ENCODE measurements at places on chromosomes 1 and 21.
A peak's percentile ranks its signal among the peaks of the same experiment; 100 is the strongest.

GRCh38 chr1:89610457-89611011 is 22.4 kb upstream of the LRRC8C start:
- DNase-seq, result no peak

DNA sequence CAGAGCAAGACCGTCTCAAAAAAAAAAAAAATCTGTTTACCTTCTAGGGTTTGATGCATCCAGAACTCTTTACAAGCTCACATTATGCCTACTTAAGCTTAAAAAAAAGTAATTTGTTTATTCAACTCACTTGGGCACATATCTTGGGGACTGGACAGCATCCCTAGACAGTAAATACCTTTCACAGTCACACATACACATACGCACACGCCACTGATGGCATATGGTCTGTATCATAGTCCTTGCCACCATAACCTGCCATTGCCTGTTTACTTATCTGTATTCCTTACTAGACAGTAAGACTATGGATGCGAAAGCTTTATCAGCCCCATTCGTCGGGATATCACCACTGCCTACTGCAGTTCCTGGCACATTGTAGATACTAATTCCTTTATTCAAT is 446.3 kb upstream of the RGS18 start:
- no peak for DNase-seq

- no peak for DNase-seq
These were observed 57.5 kb upstream of the EPS8L3 start for GRCh38 chr1:109821221-109821669.

DNA sequence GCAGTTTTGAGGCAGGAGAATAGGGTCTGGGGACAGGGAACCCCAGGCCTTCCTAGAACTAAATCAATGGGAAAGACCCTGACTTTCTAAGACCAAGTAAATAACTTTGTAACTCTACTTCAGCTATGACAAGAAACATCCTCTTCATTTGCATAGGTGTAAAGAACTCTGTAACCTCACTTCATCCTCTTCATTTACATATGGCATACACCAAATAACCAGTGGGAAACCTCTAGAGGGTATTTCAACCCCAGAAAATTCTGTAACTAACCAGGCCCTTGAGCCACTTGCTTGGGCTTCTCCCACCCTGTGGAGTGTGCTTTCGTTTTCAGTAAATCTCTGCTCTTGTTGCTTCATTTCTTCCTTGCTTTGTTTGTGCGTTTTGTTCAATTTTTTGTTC is 495.6 kb downstream of the SIPA1L2 start:
- DNase-seq, result no peak

DNA sequence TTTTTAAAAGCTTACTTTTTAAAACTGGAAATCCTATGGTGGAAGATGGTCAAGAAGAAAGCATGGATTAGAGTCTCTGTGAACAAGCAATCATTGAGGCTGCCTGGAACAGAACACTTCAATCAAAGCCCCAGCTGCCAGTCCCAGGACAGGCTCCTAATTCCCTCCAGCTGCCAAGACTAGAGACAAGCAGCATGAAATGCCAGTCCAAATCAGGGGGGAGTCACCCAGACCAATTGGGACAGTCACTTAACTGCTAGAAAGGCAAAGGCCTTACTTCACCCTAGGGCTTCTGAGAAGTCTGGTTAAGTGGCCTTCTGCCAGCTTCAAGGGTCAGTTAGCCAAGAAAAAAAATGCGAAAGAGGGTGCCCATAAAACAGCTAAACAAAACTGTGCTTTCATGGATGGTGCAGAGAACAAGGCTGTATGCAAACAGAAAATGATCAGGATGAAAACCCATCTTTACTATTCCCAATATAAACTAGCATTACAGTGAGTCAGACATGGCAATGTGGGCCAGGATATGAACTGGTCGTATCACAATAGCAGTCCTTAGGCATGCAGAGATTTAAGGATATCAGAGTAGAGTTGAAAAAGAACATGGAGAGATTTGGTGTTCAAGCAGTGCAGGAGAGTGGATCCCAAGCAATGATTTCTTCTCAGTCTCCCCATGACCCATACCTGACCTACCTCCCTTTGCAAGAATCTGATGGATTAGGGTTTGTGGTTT is 31.0 kb upstream of the MAN1A2 start:
- DNase-seq, result no peak

GRCh38 chr1:190476806-190477205 is 858 bp downstream of the BRINP3 start:
- no peak for DNase-seq

GRCh38 chr1:221149111-221149510 is 269.9 kb downstream of the HLX start:
- no peak for DNase-seq

GRCh38 chr1:242178924-242179708 is 180.2 kb upstream of the MAP1LC3C start:
- DNase-seq, result no peak

- DNase-seq, result no peak
These were observed 37.8 kb downstream of the SPEN start for GRCh38 chr1:15885269-15885668.

- DNase-seq, result no peak
These were observed 17.7 kb downstream of the CRYZ start for GRCh38 chr1:74715236-74715502.

GRCh38 chr21:31673321-31673912 is 13.9 kb downstream of the SOD1 start:
- DNase-seq, result no peak

DNA sequence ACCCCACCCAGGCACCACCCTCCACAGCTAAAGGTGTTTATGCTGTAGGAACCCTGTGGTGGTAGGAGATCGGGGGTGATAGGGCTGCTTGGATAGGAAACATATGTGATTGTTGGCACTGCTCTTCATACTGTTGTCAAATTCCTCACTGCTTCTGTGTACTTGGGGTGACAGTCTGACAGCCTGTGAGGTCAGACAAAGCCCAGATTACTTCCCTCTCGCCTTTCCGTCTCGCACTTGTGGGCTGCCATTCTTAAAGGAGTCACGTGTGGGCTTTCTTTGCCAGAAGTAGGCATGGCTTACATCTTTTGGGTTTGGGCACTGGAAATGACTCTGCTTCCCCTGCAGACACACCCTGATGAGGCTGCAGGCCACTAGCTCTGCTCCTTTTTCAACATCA is 363.8 kb downstream of the DISC1 start:
- no peak for DNase-seq

DNA sequence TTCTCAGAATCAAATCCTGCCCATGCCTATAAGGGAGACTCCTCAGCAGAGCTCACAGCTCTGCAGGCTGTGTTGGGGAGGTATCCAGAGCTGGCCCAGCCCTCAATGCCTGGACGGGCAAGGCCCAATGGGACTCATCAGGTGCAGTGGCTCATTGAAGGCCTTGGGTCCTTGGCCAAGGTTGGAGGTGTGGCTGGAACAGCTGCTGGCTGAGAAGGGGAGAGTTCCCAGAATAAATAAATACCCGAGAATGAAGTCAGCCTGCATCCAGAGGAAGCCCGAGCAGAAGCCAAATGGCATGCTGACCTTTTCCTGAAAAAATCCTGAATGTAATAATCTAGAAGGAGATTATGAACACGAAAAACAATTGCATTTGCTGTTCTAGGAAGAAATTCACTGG is 25.2 kb upstream of the IKBKE start:
- peak; percentile 60 for DNase-seq

- no peak for DNase-seq
These were observed 26.8 kb downstream of the GORAB start for GRCh38 chr1:170558731-170559130.

GRCh38 chr1:155085504-155086127 is 7.0 kb downstream of the EFNA3 start:
- no peak for DNase-seq

DNA sequence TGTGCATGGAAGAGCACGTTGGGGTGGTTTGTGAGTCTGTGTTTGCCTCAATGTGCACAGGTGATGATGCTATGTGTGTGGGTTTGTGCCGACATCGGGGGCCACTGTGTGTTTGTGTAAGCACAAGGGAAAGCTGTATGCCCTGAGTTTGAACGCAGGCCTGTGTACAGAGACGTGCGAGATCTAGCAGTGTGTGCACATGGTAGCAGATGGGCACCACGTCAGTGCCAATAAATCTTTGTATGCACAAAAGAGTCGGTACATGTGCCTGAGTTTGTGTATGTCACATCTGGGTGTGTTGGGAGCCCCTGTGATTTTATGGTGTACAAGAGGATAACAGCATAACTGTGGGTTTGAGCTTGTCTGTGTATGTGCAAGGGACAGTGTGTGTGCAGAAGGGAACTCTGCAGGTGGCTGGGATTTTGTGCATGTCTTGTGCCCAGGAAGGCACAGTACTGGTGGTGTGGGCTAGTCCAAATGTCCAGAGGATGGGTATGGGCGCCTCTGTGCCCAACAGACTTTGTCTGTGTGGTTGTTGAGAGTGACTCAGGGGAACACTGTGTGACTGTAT is 32.0 kb upstream of the WASF2 start:
- peak; percentile 56 for DNase-seq

- no peak for DNase-seq
These were observed 31.7 kb downstream of the SKI start for GRCh38 chr1:2259668-2260402.

- DNase-seq, result no peak
These were observed 392.7 kb downstream of the NPHP4 start for GRCh38 chr1:5599541-5599940.

- DNase-seq, result no peak
These were observed 444.9 kb upstream of the PKN2 start for GRCh38 chr1:88239205-88239604.

- no peak for DNase-seq
These were observed 7.9 kb downstream of the CRABP2 start for GRCh38 chr1:156697481-156697880.

- DNase-seq, result no peak
These were observed 31.7 kb upstream of the KLF17 start for GRCh38 chr1:44086692-44087474.

- DNase-seq, result no peak
These were observed 288.4 kb upstream of the PRMT6 start for GRCh38 chr1:106768077-106768476.

- DNase-seq, result no peak
These were observed 2.2 kb downstream of the GAS5 start for GRCh38 chr1:173865468-173866164.

DNA sequence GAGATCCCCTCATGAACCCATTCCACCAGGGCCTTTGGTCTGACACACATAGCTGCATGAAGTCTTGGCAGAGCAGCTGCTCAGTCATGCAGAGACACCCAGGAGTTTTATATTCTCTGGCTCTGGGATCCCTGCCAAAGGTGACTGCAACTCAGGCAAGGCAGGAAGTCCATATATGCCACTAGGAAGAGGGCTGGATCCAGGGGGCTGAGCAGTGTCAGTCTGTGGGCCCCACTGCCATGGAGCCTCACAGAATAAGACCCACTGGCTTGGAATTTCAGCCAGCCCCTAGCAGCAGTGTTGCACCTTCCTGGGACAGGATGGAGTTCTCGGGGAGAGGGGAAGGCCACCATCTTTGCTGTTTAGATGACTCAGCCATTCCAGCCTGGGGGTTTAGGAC is 199.7 kb downstream of the TBX15 start:
- no peak for DNase-seq

DNA sequence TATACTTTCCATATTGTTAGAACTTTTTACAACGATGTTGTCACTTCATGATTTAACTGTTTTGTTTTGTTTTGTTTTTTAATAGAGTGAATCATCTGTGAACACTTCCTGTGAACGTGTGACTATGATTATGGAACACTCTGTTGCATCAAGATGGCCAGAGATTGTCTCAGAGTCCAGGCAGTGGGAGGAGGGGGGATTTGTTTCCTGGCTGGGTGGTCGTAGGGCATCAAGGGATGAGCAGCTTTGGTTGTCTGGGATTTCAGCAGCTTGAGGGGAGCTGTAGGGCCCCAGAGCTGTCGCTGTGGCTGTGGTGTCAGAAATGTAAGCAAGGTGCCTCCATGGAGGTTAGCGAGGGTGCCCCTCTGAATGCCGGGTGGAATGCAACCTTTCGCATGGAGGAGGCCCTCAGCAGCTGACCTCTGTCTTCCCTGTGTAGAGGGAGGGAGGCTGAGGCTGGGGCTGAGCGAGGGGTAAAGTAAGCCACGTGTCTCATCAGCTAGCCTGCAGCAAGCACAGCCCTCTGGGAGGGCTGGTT is 21.4 kb downstream of the NEK2 start:
- DNase-seq, result no peak

- DNase-seq, result no peak
These were observed 47.5 kb downstream of the KIF1B start for GRCh38 chr1:10257851-10258250.

DNA sequence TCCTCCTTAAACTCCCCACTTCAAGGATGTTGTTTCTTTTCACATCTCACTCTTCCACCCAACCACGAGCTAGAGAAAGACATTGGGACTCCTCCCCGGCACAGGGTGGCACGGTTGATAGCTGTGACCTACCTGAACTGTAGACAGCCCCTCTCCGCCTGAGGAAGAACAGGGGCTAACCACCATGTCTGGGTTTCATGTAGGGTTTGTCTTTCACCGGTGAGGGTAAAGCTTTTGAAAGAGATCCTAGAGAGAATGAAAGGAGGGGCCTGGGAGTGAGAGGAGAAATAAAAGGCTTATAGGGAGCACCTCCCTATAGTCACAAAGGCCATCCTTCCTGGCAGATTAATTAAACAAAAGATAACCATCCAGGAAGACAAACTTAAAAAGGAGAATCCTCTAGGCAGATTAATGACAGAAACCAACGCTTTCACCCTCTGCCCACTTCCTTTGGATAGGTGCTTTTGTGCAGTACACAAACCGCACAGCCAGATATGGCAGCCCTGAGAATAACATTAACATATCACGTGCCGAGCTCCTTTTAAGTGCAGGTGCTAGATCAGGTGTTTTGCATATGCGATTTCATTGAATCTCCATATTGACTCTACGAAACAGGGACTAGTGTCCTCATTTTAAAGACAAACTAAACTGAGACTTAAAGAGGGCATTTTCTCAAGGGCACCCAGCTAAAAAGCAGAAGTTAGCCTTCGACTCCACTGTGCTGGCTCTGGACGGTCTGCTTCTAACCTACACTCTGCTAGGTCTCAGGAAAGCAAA is 178.1 kb upstream of the RUNX1 start:
- DNase-seq, result no peak

DNA sequence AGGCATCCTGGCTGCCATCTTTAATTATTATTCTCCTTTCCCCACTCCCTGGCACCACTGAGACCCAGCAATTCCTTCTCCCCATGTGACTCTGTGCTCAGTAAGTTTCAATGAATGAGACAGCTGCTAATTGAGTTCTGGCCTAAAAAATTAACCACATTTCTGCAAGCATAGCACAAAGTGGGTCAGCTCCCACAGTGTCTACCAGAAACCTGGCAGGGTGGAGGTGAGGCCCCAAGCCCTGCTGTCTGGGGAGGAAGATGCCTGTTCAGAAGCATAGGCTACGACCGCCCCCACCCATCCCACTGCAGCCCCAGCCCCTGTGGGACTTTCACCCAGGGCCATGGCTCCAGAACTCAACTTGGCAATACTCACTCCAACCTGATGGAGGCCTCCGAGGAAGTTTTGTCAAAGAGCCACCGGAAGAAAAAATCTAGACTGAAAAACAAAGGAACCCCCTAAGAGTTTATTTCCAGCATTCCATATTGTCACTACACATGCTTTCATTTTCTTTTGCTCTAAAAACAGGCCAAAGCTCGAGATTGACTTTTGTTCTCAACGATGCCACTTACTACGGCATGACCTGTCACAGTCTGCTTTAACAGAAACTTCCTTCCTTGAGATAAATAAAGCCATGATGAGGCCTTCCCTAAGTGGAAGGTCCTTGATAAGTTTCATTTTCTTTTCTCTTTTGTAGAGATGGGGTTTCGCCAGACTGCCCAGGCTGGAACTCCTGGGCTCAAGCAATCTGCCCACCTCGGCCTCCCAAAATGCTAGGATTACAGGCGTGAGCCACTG is 26.5 kb downstream of the TMEM63A start:
- DNase-seq, result no peak

GRCh38 chr1:183234660-183235476 is 48.8 kb downstream of the LAMC2 start:
- peak; percentile 5 for DNase-seq

GRCh38 chr1:100523038-100523652 is 14.8 kb upstream of the GPR88 start:
- no peak for DNase-seq
